ENCODE measurements at places on chromosomes 3 and 15. TPM values are rescaled to one million over a fixed set of nuclear protein-coding genes. Genes with fewer than 3 reads are reported as not detected.

DNA sequence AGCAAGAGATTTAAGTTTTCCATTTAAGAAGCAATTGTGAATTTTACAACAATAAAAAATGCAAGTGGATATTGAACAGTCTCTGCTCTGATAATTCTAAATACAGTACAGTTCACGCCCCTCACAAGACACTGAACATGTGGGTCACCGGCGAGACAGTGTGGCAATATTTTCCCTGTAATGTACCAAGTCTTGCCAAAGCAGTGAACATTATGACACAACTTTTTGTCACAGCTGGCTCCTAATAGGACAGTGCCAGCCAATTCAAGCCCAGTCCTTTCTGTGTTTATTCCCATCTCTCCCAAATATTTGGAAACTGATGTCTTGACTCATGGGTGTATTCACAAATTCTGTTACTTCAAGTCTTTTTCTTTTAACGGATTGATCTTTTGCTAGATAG, 62.3 kb downstream of the PPARG start:
- DNase-seq, result no peak

Gene GPR156
- 1.6 TPM for total RNA-seq

GRCh38 chr15:97691799-97692198, 268.7 kb upstream of the ARRDC4 start:
- DNase-seq, result peak; percentile 4

GRCh38 chr15:35330048-35330695, 215.8 kb downstream of the DPH6 start:
- no peak for DNase-seq

Gene CHRNA7
- total RNA-seq, result 0.10 TPM

DNA sequence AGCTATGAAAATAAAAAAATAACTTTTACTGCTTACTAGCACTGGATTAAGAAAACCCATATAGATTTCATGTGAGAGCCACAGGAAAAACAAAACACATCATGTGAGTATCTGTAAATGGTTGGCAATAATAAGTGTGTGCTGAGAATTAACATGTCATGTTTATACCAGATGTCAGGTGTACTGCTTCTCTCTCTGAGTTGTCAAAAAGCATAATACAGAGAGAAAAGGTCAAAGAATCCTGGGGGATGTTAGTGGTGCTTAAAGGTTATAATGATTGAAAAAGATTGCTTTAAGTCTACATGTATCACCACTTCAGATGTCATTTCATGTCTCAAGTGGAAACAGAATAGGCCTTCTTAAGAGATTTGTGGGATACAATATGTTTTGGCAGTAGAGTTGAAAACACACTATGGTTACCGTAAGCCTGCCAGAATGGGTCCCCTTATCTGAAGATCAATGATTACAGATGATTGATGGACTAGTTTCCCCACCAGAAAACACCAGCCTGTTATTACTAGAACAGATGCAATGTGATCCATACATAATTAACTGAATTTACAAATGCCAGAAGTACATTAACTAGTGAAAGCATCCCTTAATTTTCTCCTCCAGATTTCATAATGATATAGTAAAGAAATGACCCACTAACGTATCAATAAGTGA, 204.1 kb downstream of the CNTN3 start:
- DNase-seq, result no peak

DNA sequence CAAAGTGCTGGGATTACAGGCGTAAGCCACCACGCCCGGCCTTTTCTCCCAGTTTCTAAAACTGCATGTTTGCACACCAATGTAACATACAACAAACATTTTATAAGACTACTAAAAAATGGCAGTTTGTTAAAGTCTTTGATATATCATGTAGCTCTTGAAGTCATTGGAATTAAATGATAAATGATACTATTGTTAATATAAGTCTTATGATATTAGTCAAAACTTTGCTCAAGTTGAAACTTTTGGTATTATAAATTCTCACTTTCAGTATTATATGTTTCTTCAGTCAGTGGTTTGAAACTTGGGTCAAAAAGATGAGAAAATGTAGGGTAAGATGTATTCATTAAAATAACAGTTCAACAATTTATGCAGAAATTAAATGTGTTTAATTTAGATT, 117.6 kb upstream of the TBL1XR1 start:
- DNase-seq, result no peak

- DNase-seq, result peak; percentile 87
Observed at GRCh38 chr3:194312743-194313281, 38.3 kb downstream of the CPN2 start.

- no peak for DNase-seq
Observed at GRCh38 chr15:32869776-32870175, 152.0 kb downstream of the GREM1 start.

DNA sequence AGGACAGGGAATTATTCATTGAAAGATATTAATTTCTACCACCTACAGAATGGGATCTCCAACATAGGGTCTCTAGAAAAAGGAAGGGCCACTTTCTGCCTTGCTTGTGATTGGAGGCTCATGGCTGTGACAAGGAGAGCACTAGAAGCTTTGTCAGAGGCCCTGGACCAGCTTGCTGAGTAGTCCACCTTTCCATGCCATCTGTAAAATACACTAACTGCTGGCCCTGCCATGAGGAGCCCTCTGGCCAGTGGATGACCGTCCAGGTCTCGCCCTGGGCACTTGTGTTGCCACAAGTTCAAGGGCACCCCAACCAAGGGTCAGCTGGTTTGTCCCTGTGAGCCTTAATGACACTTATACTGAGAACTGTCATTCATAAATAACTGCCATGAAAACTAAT, 1.6 kb upstream of the SYNM start:
- DNase-seq, result no peak

GRCh38 chr3:54322354-54322753, 200.0 kb downstream of the CACNA2D3 start:
- DNase-seq, result no peak

DNA sequence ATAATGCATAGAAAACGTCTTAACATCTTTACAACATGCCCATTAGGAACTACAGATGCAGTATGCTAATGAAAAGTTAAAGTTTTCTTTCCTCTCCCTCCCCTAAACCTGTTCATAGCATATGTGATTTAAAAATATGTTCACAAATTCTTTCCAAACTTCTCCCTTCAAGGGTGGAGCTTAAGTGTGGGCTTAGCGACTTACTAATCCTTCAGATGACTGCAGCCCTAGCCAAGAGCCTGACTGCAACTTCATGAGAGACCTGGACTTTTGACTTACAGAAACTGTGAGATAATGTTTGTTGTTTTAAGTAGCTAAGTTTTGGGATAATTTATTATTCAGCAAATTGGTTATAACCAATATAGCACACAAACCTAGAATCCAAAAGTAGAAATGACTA, 22.0 kb upstream of the ANXA2 start:
- DNase-seq, result no peak

Gene KIF15
- 19.4 TPM for total RNA-seq

Gene CCDC80
- total RNA-seq, result 24.4 TPM

GRCh38 chr3:124966521-124967445, 32.2 kb upstream of the MUC13 start:
- no peak for DNase-seq

Gene NRROS
- total RNA-seq, result not detected

DNA sequence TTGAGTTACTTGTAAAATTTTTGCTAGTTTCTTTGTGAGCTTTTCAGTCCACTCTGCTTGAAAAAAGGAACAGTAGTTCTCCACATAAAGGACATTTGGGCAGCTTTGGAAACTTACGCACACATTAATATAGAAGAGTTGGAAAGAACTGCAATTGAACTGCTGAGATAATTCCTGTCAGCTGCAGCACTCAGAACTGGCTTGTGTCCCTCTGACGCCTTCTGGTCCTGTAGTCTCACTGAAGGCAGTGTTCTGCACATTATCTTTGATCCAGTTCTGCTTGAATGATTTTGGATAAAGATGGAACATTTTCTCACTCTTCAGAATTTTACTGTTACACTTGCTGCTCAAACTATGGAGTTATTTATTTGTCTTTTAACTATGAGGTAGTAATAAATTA, 901.9 kb downstream of the OTOL1 start:
- DNase-seq, result no peak

Gene FOXP1
- 10.3 TPM for total RNA-seq

Gene ROPN1
- total RNA-seq, result 0.14 TPM

GRCh38 chr3:39196671-39197356, 4.4 kb upstream of the XIRP1 start:
- DNase-seq, result no peak
